ENCODE measurements at places on chromosomes 4 and X.

DNA sequence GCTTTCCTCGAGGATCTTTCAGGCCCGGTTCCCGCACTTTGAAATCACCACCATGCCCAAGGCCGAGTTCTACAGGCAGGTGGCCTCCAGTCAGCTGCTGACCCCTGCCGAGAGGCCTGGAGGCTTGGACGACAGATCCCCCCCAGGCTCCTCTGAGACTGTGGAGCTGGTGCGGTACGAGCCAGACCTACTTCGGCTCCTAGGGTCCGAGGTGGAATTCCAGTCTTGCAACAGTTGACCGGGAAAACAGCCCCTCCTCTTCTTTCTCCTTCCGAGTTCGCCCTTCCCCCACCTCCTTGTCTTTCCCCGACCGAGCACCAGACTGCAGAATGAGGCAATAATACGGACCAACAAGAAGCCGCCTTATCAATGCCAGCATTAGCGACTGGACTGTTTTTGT is 54.4 kb downstream of the ELF4 start:
- DNase-seq, result no peak

DNA sequence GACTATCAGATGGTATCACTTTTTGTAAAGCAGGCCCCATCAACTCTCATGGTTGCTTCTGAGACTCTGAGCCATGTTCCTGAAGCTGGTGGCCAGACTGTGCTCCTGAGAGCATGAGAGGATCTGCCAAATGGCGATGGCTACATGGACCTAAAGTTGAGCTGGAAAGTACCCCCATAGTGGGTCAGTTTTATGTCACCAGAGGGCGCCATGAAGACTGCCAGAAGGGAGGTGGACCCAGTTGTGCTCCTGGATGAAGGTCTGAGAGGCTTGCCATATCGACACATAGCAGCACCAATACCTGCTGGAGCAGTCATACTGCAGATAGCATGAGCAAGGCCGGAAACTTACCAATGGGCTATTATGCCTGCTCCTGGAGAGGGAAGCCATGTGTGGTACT is 105.7 kb downstream of the SLITRK2 start:
- DNase-seq, result no peak

DNA sequence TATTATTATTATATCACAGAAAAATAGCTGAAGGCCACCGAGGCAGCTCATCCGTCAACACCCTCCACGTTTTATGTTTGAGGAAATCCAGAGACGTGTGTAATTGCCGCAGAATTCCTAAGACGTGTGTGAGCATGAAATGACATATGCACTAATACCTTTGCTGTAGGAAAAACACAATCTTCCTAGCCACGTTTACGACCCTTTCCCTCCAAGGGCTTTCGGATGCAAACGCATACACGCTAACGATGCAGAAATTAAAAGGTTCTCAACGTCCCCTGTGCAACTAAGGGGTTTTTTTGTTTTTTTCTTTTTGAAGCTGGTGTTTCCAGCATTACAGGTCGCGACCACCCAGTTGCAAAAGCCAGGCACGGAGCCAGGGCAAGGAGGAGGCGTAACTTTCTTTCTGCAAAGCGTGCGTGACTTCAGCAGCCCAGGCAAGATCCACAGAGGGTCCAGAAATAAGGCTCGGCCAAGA is 33.8 kb downstream of the CRLF2 start:
- no peak for DNase-seq

DNA sequence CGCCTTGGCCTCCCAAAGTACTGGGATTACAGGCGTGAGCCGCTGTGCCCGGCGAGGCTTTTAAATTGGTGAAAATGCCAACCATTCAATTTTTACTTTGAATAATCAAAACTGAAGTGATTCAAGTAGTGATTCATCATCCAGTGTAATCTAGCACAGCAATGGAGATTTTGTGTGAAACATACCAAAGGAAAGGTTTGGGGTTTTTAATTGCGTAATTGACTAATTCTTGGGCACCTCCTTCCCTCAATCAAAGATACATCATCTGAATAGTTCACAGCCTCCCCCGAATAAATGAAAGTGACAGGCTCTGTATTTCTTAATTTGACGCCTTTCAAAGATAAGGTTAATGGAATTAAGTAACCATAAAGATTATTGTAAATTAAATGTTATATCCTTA is 69.0 kb downstream of the DMD start:
- DNase-seq, result no peak

- no peak for DNase-seq
Measured at GRCh38 chr4:123352240-123352945, 44.2 kb upstream of the SPRY1 start.

GRCh38 chr4:109302361-109303139 is at the start of gene COL25A1:
Gene COL25A1 (minus strand): TSS chr4:109302658.
- no peak for DNase-seq

DNA sequence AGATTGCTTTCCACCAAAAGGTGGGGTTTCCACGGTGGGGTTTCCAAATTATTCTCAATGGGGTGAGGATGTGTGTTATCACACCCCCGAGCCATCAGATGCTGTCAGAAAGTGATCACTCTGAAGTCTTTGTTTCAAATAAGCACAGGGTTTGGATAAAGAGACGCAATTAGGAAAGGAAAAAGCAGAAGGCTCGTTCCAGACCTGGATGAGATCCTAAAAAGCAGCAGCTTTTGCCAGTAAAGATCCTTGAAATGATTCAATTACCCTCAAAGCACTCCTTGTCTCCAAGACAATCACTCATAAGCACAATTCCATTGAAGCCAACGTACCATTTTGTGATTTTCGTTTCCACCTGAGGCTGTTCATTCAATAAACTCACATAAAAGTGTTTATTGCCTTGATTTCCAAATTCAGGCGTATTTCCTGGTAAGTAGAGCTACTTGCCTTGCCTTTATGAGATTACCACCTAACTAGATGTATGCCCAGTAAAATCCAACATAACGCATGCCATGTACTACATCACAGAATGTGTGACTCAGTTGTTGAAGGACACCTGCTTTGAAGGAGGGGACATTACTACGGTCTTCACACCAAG is 5.2 kb downstream of the F11 start:
- no peak for DNase-seq

DNA sequence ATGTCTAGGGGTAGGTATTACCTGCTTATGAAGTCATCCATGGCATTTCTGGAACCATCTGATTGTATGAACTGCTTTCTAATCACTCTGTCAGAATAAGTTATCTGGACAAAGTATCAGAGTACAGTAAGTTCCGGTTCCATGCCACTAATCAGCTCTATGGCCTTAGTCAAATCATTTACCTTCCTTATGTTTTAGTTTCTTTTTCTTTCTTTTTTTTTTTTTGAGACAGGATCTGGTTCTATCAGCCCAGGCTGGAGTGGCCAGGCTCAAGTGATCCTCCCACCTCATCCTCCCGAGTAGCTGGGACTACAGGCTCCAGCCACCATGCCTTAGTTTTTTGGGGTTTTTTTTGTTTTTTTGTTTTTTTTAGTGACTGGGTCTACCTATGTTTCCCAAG is 11.5 kb downstream of the XIAP start:
- no peak for DNase-seq

GRCh38 chrX:117977526-117977925 is 139.1 kb downstream of the KLHL13 start:
- DNase-seq, result no peak

DNA sequence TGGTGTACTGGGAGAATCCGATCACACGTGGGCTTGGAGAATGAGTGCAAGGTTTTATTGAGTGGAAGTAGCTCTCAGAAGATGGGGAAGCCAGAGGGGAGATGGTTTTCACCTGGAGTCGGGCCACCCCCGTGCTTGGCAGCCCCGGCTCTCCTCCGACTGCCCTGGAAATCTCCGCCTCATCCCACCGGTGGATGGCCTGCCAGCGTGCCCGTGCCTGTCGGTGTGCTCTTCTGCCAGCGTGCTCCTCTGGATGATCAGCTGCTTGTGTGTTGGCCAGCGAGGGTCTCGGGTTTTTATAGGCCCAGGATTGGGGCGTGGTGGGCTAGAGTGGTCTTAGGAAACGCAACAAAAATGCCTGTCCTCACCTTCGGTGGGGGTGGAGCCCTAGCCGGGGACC is 368.0 kb downstream of the FAT4 start:
- no peak for DNase-seq

DNA sequence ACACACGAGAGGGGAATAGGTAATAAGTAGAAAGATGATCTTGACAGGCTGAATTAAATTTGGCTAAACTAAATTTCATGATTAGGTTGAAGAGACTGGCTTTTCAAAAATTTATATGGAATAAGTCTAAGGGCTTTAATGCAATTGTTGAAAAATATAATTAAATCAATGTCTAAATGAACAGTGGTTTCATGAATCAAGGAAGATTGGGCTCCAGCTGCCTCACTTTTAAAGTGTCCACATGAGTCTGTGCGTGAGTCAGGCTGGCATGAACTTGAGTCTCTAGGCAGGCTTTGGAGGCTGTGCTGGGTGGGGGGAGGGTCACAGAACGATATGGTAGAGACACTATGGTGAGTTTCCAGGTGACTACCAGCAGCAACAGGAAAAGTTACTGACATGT is 111.9 kb downstream of the SORBS2 start:
- DNase-seq, result no peak

DNA sequence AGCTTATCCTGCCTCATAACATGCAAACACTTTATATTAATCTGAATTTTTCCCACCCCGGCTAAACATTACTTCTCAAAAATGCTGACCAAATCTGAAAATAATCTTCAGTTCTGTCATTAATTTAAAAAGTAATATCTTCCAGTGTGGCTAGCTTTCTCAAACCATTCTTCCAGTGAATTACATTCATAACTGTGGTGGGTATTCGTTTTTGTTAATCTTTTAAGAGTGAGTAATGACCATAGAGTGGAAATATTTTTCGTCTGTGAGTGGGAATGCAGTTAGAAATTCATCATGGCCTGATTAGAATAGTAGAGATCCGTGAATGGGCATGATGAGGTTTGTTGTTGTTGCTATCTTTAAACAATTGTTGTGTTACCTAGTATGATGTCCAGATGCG is 138.6 kb upstream of the SFRP2 start:
- DNase-seq, result no peak

- DNase-seq, result no peak
Measured at GRCh38 chr4:181331214-181331613, 912.0 kb upstream of the TENM3 start.

DNA sequence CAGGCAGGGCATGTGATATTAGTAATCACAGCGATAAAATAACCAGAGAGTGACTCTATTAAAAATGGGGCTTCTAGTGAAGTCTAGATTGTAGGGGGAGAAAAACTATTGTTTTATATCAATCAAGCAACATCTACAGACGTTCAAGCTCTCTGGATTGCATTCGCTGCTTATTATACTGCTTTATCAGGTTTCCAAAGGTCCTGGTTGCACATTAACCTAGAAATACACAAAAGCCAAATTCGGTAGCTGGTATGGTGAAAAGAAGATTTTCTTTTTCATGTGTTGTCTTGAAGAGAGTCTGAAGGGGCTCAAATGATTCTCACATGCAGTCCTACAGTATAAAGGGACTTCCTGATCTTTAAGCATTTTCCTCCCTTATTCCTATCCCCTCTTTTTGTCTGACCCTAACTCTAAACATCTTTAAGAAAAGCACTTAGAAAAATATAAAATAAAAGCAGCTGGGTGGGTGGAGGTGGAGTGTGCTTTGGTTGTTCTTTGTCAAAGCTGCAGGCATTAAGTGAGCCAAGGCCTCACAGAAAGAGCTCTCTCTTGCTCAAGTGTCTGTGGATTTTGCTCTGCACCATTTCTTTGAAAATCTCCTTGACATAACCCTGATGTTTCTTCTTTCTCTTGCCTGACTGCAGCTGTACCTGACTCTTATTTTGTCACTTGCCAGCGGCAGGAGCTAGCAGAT is 46.1 kb downstream of the MID1IP1 start:
- DNase-seq, result no peak

- DNase-seq, result no peak
Measured at GRCh38 chr4:88135356-88135663, 23.1 kb downstream of the ABCG2 start.

GRCh38 chrX:105463473-105463872 is 243.0 kb upstream of the TEX13A start:
- no peak for DNase-seq

DNA sequence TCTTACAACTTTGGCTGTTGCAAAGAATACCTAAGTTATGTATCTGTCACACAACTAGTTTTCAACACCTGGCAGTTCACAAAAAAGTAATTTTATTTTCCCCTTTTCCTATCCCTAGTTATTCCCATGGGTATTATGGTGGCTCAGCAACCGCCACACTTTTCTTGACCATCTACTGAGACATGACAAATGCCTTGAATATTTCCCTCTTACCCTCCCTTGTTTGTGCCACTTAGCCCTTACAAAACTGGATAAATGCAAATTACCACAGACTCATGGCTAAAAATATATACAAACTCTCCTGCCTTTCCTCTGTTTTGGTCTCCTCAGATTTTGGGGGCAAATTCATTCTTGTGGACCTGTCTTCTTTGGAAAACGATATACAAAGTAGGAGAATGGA is 72.1 kb downstream of the AMOT start:
- no peak for DNase-seq

GRCh38 chr4:7569810-7570783 is 135.4 kb upstream of the PSAPL1 start:
- no peak for DNase-seq

GRCh38 chrX:134933911-134934310 is 56.9 kb upstream of the SMIM10 start:
- DNase-seq, result no peak

DNA sequence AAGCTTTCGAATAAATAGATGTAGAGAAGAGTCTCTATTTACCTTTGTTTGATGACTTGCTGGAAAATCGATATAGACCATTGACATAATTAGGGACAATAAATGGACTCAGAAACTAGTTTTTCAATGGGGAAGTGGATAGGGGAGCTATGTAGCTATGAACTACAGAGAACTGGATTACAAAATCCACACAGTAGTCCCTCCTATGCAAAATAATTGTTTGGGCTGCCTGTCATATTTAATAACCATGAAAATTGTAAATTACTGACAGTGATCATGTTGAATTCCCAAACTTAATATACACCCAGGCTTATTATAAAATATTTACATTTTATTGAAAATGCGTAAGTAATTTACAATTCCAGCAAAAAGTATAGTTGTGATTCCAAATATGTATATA is 333.1 kb upstream of the FAM241A start:
- no peak for DNase-seq

DNA sequence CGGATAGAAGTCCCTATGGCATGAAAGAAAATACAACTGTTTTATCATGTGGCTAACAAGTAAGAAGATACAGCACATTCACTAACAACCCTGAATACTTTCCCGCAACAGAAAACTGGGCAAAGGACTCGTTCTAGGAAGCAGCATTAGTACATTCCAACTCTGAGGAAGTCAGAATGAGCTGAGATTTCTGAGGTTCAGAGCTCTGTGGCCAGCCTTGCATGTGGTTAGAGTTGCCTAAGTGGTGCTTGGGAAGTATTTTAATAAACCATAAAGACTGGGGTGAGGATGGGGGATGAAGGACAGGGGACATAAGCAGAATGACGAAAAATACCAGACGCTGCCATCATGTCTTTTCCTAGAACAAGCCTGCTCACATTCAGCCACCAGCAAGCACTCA is 82.2 kb downstream of the EFHC2 start:
- DNase-seq, result no peak

DNA sequence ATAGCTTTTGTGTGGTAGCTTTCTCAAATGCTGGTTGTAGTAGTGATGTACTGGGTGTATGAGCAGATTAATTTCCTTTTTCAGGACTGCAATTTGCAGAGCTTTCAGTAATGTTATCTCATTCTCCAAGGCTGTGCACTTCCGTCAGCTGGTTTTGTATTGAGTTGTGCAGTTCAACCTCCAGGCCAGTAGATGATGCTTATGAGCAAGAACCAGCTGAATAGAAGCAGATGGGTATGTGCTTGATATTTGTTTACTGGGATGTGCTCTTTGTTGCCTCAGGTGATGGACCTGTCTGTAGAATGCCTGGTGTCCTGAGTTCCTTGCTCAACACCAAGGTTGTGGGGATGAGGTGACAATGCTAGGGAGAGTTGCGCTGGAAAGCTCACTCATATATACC is 462.8 kb downstream of the PCDH18 start:
- no peak for DNase-seq
